K562 (cell line): ENCODE measurements at places on chromosomes 7 and 10. TPM values are rescaled to one million over a fixed set of nuclear protein-coding genes. Genes with fewer than 3 reads are reported as not detected.

FANK1 gene
- 0.22 and 0.51 TPM in 2 replicates for total RNA-seq

AKR1C4 gene
- total RNA-seq, result 0.13 TPM in 1 of 2 replicates, not detected in the other

SLC13A1 gene
- total RNA-seq, result 0.04 TPM in 1 of 2 replicates, not detected in the other

TMEM213 gene
- total RNA-seq, result not detected in 2 replicates

IDI2 gene
- total RNA-seq, result not detected in 2 replicates

HOXA13 gene
- total RNA-seq, result not detected in 2 replicates

INA gene
- total RNA-seq, result not detected in 2 replicates

TAS2R41 gene
- not detected in 2 replicates for total RNA-seq

PLAC9 gene
- not detected in 2 replicates for total RNA-seq

PAOX gene
- total RNA-seq, result 6.0 and 6.4 TPM in 2 replicates

- H3K36me3 ChIP-seq, result no peaks in the 10 kb centered on the region
- peaks cover 20% of the 10 kb centered on the region; the same call in 2 of the 3 replicates for H3K4me1 ChIP-seq
- peak; percentile 42 for DNase-seq
- no peak overlapping the region for H3K4me3 ChIP-seq
- no peaks in the 10 kb centered on the region for H3K27me3 ChIP-seq
- no peak overlapping the region for H3K27ac ChIP-seq
Observed at GRCh38 chr10:109898666-109899355, 24.5 kb downstream of the XPNPEP1 start.

GRCh38 chr10:114479836-114480235, 75.5 kb upstream of the AFAP1L2 start:
- H3K36me3 ChIP-seq, result no peaks in the 10 kb centered on the region
- H3K27ac ChIP-seq, result no peak overlapping the region
- peaks cover 6% of the 10 kb centered on the region; the same call in 1 of the 2 replicates for H3K27me3 ChIP-seq

- H3K4me1 ChIP-seq, result no peaks in the 10 kb centered on the region
- no peaks in the 10 kb centered on the region for H3K36me3 ChIP-seq
- no peaks in the 10 kb centered on the region for H3K27me3 ChIP-seq
- H3K27ac ChIP-seq, result no peak overlapping the region
- H3K4me3 ChIP-seq, result no peak overlapping the region
- no peak for DNase-seq
Observed at GRCh38 chr7:80711531-80711930, 73.1 kb downstream of the CD36 start.

- no peak for DNase-seq
- peaks cover 29% of the 10 kb centered on the region for H3K4me1 ChIP-seq
- no peaks in the 10 kb centered on the region for H3K36me3 ChIP-seq
- no peak overlapping the region for H3K27ac ChIP-seq
- peaks cover 48% of the 10 kb centered on the region for H3K27me3 ChIP-seq
Observed at GRCh38 chr10:43108951-43109350, 29.3 kb upstream of the CSGALNACT2 start.

DNA sequence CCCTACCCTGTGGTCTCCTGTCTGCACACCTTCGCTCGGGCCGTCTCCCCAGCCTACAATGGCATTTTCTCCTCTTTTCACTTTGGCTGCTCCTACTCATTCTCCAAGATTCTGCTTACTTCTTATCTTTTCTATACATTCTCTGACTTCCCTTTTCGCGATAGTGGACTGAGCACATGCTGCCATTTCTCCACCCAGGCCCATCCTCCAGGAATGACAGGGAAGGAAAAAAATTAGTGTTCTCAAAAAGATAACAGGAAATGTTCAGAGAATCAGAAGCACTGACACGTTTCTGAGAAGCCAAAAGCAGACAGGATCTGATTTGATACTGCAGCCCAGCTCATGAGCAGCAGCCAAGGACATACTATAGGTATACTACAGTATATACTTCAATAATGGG, 6.4 kb upstream of the ANXA11 start:
- H3K4me3 ChIP-seq, result no peak overlapping the region
- H3K27me3 ChIP-seq, result no peaks in the 10 kb centered on the region
- DNase-seq, result peak; percentile 47
- H3K27ac ChIP-seq, result no peak overlapping the region
- H3K4me1 ChIP-seq, result peaks cover 19% of the 10 kb centered on the region

DNA sequence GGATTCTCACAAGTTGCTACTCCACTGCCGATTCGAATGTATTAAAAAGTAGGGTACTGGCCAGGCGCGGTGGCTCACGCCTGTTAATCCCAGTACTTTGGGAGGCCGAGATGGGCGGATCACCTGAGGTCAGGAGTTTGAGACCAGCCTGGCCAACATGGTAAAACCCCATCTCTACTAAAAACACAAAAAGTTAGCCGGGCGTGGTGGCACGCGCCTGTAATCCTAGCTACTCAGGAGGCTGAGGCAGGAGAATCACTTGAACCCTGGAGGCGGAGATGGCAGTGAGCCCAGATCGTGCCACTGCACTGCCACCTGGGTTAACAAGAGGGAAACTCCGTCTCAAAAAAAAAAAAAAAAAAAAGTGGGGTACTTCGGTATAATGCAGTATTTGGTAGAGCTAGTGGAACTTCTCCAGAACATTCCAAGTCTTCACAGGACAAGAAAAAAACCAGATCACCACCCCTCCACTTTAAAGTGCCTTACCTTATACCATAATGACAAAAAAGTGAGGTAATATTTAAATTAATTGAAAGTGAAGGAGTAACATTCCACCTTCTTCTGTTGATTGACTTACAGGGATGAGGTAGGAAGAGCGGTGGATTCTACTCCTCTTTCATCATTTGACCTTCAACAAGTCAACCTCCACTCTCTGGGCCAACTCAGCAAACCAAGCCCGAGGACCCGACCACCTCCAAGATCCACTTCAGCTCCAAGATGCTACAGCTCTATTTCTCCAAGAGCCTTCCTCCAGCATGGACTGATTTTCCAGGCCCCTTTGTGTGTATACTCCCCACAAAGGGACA, 2.0 kb downstream of the BAZ1B start:
- peak overlapping the region; percentile 97 for H3K27ac ChIP-seq
- H3K27me3 ChIP-seq, result no peaks in the 10 kb centered on the region
- peaks cover 25% of the 10 kb centered on the region for H3K4me1 ChIP-seq
- H3K4me3 ChIP-seq, result peak overlapping the region; percentile 95
- DNase-seq, result peak; percentile 67
- peaks cover 52% of the 10 kb centered on the region for H3K36me3 ChIP-seq

- no peak for DNase-seq
- no peaks in the 10 kb centered on the region for H3K4me1 ChIP-seq
- H3K4me3 ChIP-seq, result no peak overlapping the region
- H3K36me3 ChIP-seq, result no peaks in the 10 kb centered on the region
Observed at GRCh38 chr10:99827936-99828335, 45.5 kb downstream of the ABCC2 start.

- H3K27ac ChIP-seq, result no peak overlapping the region
- DNase-seq, result no peak
- no peak overlapping the region for H3K4me3 ChIP-seq
- peaks cover 4% of the 10 kb centered on the region; the same call in 2 of the 3 replicates for H3K4me1 ChIP-seq
- H3K36me3 ChIP-seq, result no peaks in the 10 kb centered on the region
Observed at GRCh38 chr10:18737841-18738240, 78.6 kb downstream of the ARL5B start.

DNA sequence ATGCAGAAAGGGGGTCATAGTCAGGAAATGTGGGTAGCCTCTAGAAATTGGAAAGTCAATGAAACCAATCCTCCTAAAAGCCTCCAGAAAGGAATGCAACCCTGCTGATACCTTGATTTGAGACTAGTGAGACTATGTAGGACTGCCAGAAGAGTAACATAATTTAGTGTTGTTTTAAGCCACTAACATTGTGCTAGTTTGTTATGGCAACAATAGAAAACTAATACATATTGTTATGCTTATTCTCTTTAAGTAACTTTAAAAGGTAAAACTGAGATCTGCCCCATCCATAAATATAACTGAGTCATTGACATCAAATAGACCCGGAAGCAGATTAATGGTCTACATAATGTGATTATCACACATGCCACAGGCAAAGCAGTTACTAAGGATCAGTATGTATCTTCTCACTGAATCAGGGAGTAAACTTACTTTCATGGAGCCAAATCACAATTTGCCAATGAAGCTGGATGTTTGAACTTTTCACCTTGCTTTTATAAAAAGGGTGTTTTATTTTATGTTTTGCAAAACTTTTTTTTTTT, 146.4 kb upstream of the TMEM106B start:
- no peak overlapping the region for H3K27ac ChIP-seq
- no peaks in the 10 kb centered on the region for H3K27me3 ChIP-seq
- H3K4me3 ChIP-seq, result no peak overlapping the region
- H3K4me1 ChIP-seq, result no peaks in the 10 kb centered on the region
- H3K36me3 ChIP-seq, result no peaks in the 10 kb centered on the region
- DNase-seq, result no peak

GRCh38 chr7:106770191-106770590, 94.9 kb upstream of the PIK3CG start:
- H3K4me3 ChIP-seq, result no peak overlapping the region
- H3K27me3 ChIP-seq, result no peaks in the 10 kb centered on the region
- DNase-seq, result no peak
- H3K4me1 ChIP-seq, result no peaks in the 10 kb centered on the region; the same call in 1 of the 2 replicates
- H3K36me3 ChIP-seq, result no peaks in the 10 kb centered on the region
- no peak overlapping the region for H3K27ac ChIP-seq

- no peaks in the 10 kb centered on the region for H3K27me3 ChIP-seq
- H3K4me3 ChIP-seq, result no peak overlapping the region
- peaks cover 19% of the 10 kb centered on the region; the same call in 1 of the 3 replicates for H3K36me3 ChIP-seq
- H3K4me1 ChIP-seq, result peaks cover 28% of the 10 kb centered on the region
- peak overlapping the region; percentile 71 for H3K27ac ChIP-seq
Observed at GRCh38 chr10:101575580-101576210, 12.4 kb downstream of the POLL start.

DNA sequence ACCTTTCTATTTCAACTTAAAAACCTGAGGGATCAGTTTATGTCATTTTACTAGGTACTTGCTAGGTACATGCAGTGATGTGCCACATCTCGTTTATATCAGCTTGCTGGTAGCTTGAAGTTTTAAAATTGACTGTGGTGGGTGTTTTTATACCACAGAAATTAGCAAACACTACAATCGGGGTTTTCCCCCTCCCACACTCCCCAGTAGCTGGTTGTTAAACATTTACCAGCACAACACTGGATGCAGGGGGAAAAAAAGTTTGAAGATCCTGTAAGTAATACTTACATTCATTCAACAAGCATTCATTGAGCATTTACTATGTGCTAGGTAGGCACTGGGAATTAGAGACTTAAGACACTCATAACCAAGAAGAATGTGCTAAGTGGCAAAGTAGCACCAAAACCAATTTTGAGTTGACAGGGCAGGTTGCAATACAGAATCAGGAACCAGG, 32.6 kb downstream of the USP6NL start:
- no peak overlapping the region for H3K4me3 ChIP-seq
- peaks cover 8% of the 10 kb centered on the region for H3K36me3 ChIP-seq
- H3K27ac ChIP-seq, result no peak overlapping the region
- H3K4me1 ChIP-seq, result peaks cover 11% of the 10 kb centered on the region; the same call in 1 of the 2 replicates
- DNase-seq, result no peak
- no peaks in the 10 kb centered on the region for H3K27me3 ChIP-seq

DNA sequence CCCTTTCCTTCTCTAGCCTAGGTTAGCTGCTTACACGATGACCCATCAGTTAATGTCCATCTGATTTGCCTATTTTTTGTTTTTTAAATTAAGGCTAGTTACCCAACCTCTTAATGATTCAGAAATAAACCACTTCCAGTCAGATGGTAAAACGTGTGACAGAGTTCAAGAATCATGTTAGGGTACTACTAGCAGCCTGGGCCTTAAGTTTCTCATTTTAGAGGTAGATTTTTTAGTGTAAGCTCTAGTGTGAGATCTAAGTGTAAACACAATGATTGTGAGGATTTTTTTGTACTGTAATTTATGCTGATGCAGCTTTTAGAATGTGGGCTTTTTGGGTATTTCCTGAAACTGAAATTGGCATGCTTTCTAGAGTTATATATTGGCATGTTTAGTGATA, 130.0 kb downstream of the CDK14 start:
- H3K36me3 ChIP-seq, result no peaks in the 10 kb centered on the region
- H3K27ac ChIP-seq, result no peak overlapping the region
- no peak for DNase-seq
- no peaks in the 10 kb centered on the region for H3K4me1 ChIP-seq
- no peak overlapping the region for H3K4me3 ChIP-seq

DNA sequence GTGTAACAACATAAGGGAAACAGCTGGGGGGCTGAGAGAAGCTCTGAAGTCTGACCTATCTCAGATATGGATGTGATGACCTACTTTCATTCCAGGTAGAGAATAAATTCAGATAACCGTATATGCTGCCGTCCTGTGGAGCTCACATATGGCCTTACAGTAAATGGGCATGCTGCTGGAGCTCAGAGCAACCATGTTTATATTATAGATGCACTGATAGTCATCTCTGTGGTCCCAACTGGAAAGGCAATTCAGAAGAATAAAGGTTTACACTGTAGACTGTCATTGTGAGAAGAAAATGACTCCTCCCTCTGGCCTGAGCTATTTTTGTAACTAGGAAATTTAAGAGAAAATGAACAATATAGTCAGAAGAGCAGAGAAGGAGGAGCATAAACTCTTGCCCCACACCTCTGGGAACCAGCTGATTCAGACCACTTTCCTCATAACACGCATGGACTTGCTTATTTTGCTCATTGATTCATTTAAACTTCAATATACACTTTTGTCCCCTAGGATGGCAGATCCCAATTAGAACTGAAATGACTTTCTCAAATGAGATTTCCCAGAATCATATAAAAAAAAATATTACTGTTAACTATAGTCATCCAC, 69.9 kb upstream of the NXPH1 start:
- no peaks in the 10 kb centered on the region for H3K36me3 ChIP-seq
- H3K4me1 ChIP-seq, result no peaks in the 10 kb centered on the region
- no peak overlapping the region for H3K27ac ChIP-seq

- H3K4me3 ChIP-seq, result no peak overlapping the region
- peaks cover 3% of the 10 kb centered on the region; the same call in 1 of the 3 replicates for H3K4me1 ChIP-seq
- H3K27ac ChIP-seq, result no peak overlapping the region
- no peaks in the 10 kb centered on the region for H3K27me3 ChIP-seq
Observed at GRCh38 chr10:3548076-3548475, 236.9 kb downstream of the KLF6 start.

GRCh38 chr10:127299956-127300689, 103.7 kb upstream of the INSYN2A start:
- no peaks in the 10 kb centered on the region for H3K27me3 ChIP-seq
- H3K36me3 ChIP-seq, result no peaks in the 10 kb centered on the region
- no peaks in the 10 kb centered on the region for H3K4me1 ChIP-seq
- H3K4me3 ChIP-seq, result no peak overlapping the region

DNA sequence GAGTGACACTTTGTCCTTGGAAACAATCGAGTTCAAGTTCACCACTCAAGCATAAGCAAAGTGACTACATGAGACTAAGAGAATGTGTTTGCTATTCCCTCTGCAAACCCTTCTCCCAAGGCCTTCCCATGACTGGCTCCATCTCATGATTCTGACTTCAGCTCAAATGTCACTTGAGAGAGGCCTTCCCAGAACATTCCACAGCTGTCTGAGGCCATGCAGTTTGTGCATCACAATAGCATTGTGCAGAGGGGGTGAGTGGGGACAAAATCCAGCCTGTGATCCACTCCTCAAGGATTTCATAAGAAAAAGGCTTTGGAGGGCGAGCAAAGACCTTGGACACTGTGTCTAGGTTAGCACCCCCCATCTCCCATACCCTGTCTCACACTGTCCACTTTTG, 6.9 kb upstream of the LRMDA start:
- H3K27ac ChIP-seq, result no peak overlapping the region
- H3K4me3 ChIP-seq, result no peak overlapping the region
- no peaks in the 10 kb centered on the region for H3K4me1 ChIP-seq
- no peaks in the 10 kb centered on the region for H3K36me3 ChIP-seq

GRCh38 chr10:21084700-21085099, 187.6 kb upstream of the NEBL start:
- no peak overlapping the region for H3K4me3 ChIP-seq
- H3K27me3 ChIP-seq, result no peaks in the 10 kb centered on the region
- no peaks in the 10 kb centered on the region for H3K4me1 ChIP-seq
- no peak overlapping the region for H3K27ac ChIP-seq
- no peak for DNase-seq
- no peaks in the 10 kb centered on the region; the same call in 2 of the 3 replicates for H3K36me3 ChIP-seq
